ENCODE measurements at places on chromosomes 1 and 21.

DNA sequence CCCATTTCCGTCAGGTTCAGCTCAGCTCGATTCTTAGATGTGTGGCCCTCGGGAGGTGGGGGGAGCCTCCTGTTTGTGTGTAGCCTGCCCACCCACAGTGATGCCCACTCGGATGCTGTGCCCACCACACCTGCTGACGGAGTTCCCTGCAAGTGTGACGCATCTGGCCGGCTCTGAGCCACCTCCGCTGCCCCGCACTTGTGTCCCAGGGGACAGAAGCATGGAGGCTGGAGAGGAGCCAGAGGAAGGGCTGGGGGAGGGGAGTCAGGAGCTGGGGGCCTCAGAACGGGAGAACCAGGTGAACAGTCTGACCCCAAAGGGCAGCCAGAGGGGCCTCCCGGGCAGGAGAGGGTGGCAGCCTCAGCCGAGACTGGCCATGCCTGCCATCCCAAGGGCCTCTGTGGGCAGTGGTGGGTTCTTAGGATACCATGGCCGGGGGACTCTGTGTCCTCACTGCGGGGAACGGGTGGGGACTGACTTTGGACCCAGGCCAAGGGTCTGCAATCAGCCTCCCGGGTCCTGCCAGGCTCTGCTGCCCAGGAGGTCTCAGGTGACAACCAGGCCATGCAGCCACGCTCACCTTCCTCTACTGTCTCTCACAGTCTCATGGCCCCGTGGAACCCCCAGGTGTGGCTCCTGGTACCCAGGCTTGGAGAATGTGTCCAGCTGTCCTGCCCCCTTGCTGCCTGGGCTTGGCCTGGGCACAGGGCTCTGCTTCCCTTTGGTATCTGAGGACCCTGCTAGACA, 267.2 kb upstream of the VAMP3 start:
- no peak overlapping the region for H3K4me3 ChIP-seq
- no peaks in the 10 kb centered on the region for H3K36me3 ChIP-seq

- H3K4me3 ChIP-seq: no peak overlapping the region
Measured at GRCh38 chr1:33004613-33005012, 32.1 kb downstream of the AK2 start.

- no peak for DNase-seq
- H3K36me3 ChIP-seq: no peaks in the 10 kb centered on the region
- no peaks in the 10 kb centered on the region for H3K4me1 ChIP-seq
- no peak overlapping the region for H3K27ac ChIP-seq
- H3K27me3 ChIP-seq: no peaks in the 10 kb centered on the region
- no peak overlapping the region for H3K4me3 ChIP-seq
Measured at GRCh38 chr1:157833145-157833544, 8.5 kb downstream of the CD5L start.

- no peak overlapping the region for H3K4me3 ChIP-seq
- H3K27me3 ChIP-seq: no peaks in the 10 kb centered on the region
- no peaks in the 10 kb centered on the region for H3K36me3 ChIP-seq
Measured at GRCh38 chr1:194296201-194296600, 1109.8 kb upstream of the B3GALT2 start.

DNA sequence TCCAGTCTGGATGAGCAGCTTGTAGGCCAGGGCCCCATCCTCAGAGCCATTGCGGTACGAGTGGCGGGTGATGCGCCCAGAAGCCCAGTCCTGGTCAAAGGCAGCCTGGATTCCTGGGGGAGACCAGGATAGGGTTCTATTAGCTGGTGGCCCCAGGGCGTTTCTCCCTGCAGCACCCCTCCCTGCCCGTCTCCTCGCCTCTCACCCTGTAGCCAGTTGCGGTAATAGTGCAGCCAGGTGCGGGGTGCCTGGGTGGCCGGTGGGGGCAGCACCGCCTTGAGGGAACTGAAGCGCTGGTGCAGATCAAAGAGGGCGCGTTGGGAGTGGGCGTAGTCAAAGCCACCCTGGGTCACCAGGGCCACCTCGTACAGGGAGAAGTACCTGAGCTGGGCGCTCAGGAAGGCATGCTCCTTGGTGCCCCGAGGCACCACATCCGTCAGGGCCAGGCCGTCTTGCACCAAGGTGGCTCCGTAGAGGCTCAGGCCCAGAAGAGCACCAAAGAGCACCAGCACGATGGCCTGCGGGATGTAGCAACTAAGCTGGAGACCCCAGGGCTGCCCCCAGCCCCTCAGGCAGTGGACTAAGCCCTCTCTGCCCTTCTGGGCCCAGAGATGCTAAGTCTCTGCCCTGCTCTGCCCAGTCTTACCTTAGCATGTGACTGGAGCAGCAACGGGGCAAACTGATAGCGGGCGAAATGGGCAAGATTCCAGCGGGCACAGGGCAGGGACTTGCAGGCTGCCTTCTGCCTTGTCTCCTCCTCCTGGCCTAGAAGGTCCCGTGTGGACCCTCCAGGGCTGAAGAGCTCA, 15.7 kb downstream of the PTCH2 start:
- peaks cover 6% of the 10 kb centered on the region for H3K4me1 ChIP-seq
- no peaks in the 10 kb centered on the region for H3K27me3 ChIP-seq
- no peak overlapping the region for H3K27ac ChIP-seq
- H3K36me3 ChIP-seq: peaks cover 3% of the 10 kb centered on the region
- DNase-seq: no peak

- no peak for DNase-seq
- no peak overlapping the region for H3K27ac ChIP-seq
- H3K4me3 ChIP-seq: no peak overlapping the region
- no peaks in the 10 kb centered on the region for H3K36me3 ChIP-seq
Measured at GRCh38 chr1:68433395-68433794, 16.4 kb downstream of the RPE65 start.

DNA sequence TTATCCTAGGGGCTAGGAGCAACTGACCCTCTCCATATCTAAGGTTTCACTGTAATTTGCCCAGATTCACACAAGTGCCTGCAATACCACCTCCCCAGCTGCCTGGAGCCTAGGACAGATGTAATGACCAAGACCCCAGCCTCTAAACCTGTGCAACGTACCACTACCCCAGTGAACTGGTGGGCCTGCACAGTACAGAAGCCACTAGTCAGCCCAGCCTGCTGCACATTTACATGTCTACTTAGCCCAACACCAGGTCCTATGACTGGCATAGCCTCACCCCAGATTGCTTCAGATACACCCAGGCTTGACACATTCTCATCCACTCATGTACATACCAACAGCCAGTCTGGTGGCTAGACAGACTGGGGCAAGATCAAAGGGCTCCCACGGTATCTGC, 1336.6 kb downstream of the BRINP3 start:
- H3K27me3 ChIP-seq: no peaks in the 10 kb centered on the region
- no peak overlapping the region for H3K27ac ChIP-seq
- no peaks in the 10 kb centered on the region for H3K36me3 ChIP-seq
- H3K4me1 ChIP-seq: no peaks in the 10 kb centered on the region
- no peak overlapping the region for H3K4me3 ChIP-seq

DNA sequence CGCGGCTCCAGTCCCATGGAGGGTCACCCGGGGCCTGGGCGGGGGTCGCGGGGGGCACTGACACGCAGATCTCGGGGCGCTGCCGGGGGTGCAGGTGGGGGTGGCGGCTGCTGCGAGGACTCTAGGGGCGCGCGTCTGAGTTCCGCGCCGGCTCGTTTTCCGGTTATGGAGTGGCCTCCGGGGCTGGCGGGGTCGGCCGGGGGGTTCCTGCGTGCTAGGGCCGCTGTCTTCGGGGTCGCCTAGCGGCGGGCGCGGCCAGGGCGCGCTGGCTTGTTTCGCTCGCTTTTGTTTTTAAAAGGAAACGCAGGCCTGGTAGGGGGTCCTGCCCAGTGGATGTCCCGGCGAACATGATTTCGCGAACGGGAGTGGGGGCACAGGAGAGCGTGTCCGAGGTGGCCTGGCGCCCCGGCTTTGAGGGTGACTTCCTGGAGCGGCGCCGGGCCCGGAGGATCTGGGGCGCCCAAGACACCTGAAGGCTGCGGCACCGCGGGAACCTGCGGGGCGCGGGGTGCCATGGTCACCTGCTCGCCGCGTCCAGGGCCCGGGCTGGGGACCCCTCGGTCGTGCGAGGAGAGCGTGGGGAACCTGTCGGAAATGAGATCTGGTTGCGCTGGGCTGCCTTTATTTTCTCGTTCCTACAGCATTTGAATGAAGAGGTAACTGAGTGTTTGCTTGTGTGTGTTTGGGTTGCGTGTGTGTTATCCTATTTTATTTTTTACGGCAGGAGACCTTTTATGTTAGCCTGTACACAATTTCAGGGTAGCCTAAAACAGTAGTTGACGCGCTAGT, 618 bp downstream of the ETS2 start:
- H3K4me3 ChIP-seq: peak overlapping the region; percentile 84
- no peaks in the 10 kb centered on the region for H3K36me3 ChIP-seq
- no peak for DNase-seq

DNA sequence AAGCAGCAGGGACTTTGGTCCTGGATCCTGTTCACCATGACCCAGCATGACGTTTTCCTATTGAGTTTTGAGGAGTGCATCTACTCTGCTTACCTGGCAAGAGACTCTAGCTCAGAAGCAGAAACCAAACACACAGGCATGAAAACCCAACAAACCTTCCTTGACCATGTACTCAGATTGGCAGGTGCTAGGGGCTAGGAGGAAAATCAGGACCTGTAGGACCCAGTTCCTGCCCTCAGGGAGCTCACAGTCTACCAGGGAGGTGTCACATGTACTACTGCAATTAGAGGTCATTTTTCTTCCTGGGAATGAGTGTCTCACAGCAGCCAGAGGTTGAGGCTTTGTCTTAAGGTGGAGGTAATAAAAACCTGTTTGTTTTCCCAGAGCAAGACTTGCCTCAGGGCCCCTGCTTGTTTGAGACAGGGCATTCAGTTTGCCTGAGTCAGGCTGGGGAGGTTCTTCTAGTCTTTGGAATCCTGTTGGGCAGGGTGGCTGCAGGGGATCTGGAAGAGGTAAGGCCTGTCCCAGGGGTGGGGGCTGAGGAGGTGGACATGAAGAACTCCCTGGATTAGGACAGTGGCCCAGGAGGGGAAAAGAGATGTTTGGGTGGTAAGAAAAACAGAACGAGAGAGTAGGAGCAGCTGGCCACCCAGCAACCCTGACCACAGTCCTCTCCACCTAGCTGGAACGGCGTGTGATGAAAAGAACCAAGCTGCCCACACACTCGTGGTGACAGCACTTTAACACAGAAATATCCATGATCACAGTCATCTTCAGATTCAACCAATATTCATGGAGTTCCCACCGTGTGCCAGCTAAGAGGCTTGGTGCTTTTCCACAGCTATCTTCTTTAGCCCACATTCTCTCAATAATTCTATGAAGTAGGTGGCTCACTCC, 30.8 kb downstream of the IER5 start:
- H3K27me3 ChIP-seq: no peaks in the 10 kb centered on the region
- H3K36me3 ChIP-seq: no peaks in the 10 kb centered on the region
- no peak for DNase-seq
- no peak overlapping the region for H3K27ac ChIP-seq
- H3K4me1 ChIP-seq: peaks cover 10% of the 10 kb centered on the region

DNA sequence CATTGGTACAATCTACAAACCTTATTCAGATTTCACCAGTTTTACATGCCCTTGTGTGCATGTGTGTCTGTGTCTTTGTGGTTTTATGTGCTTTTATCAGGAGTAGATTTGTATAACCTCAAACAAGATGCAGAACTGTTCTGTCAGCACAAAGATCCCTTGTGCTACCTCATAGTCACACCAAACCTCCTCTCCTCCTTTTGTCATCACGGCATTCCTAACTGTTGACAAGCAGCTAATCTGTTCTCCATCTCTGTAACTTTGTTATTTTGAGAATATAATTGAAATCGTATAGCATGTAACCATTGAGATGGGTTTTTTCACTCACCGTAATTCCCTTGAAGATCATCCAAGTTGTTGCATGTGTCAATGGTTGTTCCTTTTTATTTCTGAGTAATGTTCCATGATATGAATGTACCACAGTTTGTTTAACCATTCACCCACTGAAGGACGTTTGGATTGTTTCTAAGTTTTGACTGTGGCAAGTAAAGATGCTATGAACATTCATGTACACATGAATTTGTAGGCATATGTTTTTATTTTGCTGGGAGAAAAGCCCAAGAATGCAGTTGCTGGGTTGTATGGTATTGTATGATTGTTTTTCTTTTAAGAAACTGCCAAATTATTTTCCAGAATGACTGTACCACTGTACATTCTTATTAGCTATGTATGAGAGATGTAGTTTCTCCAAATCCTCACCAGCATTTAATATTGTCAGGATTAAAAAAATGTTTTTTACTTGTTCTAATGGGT, 78.1 kb upstream of the B3GALT2 start:
- H3K27me3 ChIP-seq: no peaks in the 10 kb centered on the region
- no peak overlapping the region for H3K27ac ChIP-seq
- H3K4me3 ChIP-seq: no peak overlapping the region
- H3K36me3 ChIP-seq: peaks cover 3% of the 10 kb centered on the region
- H3K4me1 ChIP-seq: peaks cover 2% of the 10 kb centered on the region
- no peak for DNase-seq

DNA sequence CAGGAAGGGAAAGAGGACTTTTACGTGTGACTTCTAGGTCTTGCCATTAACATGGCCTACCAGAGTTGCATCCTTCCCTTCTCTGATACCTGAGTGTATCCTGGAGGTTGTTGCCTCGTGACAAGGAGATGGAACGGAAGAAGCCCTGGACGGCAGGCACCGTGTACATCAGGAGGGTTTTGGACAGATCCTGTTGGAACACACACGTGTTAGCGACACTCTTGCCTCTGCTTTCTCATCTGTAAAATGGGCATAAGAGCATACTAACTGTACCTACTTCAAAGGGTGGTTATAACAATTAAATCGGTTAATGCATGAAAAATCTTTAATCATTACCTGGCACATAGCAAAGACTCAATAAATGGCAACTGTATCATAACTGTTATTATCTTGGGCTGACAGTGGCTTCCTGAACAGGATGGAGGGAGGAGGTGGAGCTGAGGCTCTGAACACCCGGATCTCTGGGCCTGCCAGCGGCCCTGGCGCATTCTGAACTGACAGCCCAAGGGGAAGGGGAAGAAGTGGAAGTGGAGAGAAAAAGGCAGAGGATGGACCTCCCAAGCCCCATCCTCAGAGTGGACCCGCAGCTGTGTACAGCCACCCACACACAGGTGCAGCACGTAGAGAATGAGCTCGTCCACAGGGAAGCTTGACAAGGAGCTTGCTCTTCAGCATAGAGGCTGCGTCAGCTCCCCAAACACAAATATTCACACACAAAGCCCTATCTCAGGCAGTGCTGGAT, 30.2 kb upstream of the EXOSC10 start:
- H3K27me3 ChIP-seq: no peaks in the 10 kb centered on the region
- H3K36me3 ChIP-seq: peaks cover 68% of the 10 kb centered on the region
- DNase-seq: no peak
- H3K4me3 ChIP-seq: no peak overlapping the region
- no peak overlapping the region for H3K27ac ChIP-seq

DNA sequence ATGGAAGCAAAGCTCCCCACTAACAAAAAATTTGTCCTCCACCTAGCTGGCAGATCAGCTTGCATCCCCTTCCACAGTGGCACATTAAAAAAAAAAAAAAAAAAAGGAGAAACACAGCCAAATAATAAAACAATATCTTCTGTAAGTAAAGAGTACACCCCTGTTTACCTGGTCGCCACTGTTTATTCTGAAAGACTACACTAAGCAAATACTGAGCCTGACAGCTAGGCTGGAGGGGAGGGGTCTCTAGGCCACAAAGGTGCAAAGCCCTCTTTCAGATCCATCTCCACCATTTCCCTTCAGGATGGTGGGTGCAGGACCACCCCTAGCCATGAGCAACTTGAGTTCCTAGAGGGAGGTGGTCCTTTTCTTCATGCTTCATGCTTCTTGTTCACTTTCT, 22.8 kb upstream of the SLC45A3 start:
- no peak overlapping the region for H3K4me3 ChIP-seq
- DNase-seq: no peak
- H3K27me3 ChIP-seq: no peaks in the 10 kb centered on the region
- peaks cover 11% of the 10 kb centered on the region for H3K36me3 ChIP-seq
- H3K4me1 ChIP-seq: peaks cover 12% of the 10 kb centered on the region

GRCh38 chr1:147292631-147293251, 50.3 kb downstream of the CHD1L start:
- peak overlapping the region; percentile 86 for H3K27ac ChIP-seq
- no peak overlapping the region for H3K4me3 ChIP-seq
- peaks cover 3% of the 10 kb centered on the region for H3K4me1 ChIP-seq
- peak; percentile 98 for DNase-seq

Measured in mesenchymal stem cell (in vitro differentiated cells and primary cell).